ENCODE measurements at places on chromosomes 2 and 18.

DNA sequence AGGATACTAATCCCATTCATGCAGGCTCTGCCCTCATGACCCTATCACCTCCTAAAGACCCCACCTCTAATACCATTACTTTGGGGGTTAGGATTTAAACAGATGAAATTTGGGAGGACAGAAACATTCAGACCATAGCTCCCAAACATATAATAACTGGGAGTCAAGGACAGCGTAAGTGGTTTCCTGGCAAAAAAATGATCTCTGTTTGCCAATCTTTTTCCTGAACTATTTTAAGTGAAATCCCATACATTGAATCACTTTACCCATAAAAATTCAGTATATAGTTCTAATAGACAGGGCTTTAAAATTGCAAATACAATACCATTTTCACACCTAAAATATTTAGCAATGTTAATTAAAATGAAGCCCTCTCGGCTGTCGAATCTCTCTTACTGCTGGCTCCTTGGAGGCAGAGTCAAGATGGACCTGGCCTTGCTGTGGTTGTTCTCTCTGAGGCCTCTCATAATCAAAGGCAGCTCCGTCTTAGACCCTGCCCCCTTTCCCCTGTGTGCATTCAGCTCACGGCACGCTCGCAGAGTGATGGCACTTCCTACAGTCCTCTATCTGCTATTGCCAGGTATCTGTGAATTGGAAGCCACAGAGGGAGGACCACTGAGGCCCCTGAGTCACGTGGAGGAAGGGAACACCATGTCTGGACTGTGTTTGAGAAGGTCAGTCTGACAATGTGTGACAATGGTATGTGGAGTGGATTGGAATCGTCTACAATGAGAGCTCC is 132.3 kb downstream of the UXS1 start:
- no peak for DNase-seq

GRCh38 chr2:231452799-231453508 is 11.3 kb downstream of the NCL start:
- no peak for DNase-seq

DNA sequence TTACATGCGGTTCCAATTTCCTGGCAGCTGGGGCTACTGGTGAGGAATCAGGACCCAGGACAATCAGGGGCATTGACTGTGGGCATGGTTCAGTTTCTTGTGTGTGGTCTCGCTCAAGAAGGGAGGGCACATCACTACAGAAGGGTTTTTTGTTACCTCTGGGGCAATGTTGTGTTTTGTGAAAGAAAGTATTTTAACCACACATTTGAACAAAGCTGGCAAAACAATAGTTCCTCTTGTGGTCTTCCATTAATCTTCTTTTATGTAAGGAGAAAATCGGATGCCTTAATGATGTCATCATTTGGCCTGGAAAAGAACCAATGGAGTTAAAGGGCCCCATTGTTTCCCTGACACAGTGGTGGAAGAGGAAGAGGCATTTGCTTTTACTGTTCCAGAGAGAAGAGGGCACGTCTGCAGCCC is 197.4 kb downstream of the SH3BP4 start:
- no peak for DNase-seq

- no peak for DNase-seq
Measured at GRCh38 chr2:165872101-165872791, 78.2 kb upstream of the GALNT3 start.

- peak; percentile 39 for DNase-seq
Measured at GRCh38 chr2:20723543-20723942, 56.6 kb downstream of the GDF7 start.

- peak; percentile 58 for DNase-seq
Measured at GRCh38 chr2:19355931-19356544, 2.4 kb downstream of the OSR1 start.

DNA sequence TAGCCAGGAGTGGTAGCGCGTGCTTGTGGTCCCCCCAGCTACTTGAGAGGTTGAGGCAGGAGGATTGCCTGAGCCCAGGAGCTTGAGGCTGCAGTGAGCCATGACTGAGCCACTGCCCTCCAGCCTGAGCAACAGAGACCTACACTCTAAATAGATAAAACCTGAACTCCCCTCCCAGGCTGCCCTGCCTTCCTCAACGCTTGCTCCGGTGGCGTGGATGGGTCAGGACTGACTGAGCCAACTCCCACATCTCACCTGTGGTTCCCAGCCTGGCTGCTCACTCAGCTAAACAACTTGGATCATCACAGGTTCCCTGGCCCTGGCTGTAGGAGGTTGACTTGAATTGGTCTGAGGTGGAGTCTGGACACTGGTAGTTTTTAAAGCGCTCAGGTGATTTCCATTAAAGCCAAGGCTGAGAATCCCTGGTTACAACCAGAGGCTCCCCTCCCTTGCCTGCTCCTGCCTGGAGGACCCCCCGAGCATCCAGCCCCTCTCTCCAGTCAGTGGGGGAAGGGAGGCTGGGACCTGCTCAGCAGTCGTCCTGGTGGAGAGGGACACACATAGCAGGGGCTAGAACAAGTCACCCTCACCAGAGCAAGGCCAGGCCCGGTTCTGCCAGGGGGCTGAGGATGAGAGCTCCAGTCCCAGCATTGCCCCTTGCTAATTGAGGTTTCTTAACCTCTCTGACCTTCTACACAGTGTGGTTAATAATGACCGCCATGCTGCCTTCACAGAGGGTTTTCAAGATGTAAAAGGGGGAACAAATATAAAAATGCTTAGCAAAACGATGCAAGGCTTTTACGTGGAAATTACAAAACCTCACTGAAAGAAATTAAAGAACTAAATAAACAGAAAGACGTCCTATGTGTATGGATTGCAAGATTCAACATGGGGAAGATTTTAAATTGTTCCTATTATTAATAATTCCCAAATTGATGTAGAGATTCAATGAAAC is 46.9 kb upstream of the TAF1B start:
- no peak for DNase-seq

GRCh38 chr2:129821445-129821844 is 158.0 kb upstream of the RAB6C start:
- DNase-seq = no peak

DNA sequence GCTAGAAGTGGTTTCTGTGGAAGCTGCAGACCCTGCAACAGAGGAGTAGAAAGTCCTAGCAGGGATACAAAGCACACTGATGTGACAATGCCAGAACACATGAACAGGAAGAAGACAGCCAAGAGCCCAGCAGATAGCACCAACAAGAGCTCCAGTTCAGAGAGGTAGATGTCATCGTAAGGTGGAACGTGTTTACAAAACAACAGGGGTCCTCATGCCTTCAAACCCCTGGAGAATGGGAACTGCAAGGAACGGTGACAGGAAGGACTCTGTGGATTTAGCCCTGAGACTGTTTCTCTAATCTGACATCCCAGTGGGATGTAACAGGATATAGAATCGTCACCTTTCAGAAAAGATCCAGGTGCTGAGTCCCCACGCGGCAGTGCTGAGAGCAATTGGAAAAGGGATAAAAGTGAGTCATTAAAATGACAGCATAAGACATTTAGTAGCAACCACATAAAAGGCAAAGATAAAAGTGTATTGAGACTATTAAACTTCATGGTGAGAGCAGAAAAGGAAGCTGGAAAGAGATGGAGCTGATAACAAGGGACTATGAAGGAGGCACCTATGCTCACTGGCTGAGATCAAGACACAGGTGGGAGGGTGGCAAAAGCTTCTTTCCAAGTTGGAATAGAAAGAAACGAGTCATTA is 195.2 kb downstream of the FBXO15 start:
- DNase-seq = no peak

DNA sequence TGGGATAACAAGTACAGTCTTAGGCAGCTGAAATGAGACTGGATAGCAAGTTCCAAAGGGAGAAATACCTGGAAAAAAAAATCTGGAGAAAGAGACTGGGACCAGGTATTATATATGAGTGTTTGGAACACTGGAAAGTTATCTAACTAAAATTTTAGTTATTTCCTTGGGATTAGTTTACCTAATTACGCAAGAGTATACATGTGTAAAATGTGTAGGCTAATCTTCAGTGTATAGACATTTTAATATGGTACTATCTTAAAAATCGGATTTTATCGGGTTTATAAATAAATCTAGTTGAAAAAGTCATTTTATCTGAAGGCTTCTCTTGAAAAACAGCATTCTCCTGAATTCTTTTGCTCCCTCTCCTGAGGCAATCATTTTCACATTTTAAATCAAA is 3.9 kb downstream of the EPB41L5 start:
- DNase-seq = no peak

GRCh38 chr18:59276047-59276446 is 2.8 kb upstream of the RAX start:
- DNase-seq = no peak

DNA sequence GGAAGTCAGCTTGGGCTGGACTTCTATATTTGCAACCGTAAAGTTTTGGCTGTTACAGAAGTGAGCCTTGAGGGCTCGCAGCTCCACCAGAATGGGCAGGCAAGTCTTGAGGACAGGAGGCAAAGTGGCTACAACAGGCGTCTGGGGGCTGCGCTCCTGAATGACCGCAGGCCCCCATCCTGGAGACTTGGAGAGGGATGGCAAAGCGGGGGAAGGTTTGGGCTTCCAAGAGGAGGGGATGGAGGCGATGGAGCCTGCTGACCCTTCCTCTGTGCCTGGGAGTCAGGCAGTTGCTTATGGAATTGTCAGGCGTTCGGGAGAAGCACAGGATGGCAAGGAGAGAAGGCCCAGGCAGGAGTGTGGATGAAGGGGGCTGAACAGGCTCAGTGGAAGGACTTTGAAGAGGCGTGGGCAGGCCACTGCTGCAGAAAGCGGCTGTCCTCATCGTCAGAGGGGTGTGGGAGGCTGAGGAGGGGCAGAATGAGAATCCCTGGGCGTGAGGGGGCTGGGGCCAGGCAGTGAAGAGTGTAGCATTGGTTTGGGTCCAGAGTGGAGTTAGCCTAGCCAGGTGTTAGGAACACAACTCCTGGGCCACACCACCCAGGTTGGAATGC is 72.3 kb downstream of the INHBB start:
- no peak for DNase-seq

DNA sequence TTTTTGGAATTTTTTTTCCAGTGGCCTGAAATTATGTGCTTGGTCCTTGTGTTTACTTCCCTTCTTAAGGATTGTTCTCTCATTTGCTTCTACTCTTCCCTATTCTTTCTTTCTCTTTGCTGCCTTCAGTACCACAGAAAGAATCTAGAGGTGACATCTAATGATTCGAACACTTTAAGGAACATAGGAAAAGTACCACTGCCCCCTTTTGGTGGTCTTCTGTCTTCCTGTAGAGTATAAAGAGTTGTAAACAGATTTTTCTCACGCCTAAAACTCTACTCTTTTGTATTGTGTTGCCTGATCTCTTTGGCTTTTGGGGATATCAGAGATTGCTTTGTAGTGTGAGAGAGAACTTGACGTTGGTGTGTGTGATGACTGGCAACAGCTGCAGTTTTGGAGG is 7.0 kb upstream of the SCTR start:
- DNase-seq = no peak

- DNase-seq = no peak
Measured at GRCh38 chr2:156470975-156471583, 34.9 kb downstream of the GPD2 start.

GRCh38 chr2:192499476-192499875 is 304.7 kb upstream of the TMEFF2 start:
- DNase-seq = peak; percentile 40

DNA sequence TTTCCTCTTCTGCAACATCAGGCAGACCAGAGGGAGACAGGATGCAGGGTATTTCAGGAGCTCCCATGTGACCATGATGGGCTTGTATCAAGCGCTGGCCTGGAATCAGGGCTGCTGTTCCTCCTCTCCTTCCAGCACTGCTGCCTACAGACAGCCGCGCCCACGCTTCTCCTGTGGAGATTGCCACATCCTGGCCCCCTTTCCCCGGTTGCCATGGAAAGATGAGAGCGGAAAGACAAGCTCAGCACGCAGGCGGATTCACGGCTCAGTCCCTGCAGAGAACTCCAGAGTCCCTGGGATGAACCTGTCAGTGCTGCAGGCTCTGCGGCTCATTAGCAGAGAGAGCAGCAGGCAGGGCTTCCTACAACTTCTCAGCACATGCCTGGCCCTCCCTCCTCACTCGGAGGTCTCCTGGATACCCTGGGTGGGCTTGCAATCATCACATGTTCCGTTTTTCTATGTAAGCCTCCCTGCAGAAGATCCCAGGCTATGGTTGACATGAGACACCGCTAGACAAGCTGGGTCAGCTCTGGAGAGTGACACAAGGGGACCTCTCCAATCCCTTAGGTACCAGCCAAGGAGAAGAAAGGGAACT is 497.8 kb upstream of the MYT1L start:
- no peak for DNase-seq

DNA sequence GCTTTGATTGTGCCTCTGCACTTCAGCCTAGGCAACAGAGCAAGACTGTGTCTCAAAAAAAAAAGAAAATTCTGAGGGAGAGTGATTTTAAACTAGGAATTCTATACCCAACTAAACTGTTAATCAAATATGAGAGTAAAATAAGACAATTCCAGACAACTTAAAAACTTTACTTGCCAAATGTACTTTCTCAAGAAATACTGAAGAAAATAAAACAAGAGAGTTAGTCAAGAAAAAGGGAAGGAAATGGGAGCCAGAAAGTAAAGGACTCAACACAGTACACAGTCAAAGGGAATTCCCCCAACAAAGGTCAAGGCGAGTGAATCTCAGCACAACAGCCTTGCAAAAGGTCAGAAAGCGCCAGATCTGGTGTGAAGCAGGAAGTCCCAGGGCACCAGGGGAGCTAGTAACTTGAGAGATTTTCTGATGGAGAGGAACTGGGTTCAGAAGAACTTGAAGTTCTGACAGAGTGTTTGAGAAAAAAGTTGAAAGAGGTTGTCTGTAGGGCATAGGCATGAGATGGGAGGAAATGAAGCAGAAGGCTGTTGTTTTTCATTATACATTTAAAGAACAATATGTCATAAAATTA is 22.6 kb upstream of the TBC1D8 start:
- DNase-seq = no peak

DNA sequence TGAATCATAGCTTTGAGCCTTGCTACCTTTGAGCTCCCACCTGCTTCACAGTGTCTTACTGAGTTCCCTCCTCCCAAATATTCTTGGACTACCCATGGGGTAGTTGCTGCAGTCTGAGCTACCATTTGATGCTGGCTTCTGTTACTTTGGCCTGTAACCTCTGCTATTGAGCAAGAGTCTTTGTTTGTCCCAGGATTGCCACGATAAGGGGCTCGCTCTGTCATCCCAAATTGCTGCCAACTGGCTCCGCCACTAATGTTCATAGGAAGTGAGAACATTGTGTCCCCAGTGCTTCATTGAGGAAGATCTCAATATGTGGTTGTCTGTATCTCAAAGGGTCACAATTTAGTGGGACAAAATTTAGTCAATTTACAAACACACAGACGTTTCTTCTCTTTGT is 103.8 kb downstream of the TRIM43 start:
- DNase-seq = no peak

DNA sequence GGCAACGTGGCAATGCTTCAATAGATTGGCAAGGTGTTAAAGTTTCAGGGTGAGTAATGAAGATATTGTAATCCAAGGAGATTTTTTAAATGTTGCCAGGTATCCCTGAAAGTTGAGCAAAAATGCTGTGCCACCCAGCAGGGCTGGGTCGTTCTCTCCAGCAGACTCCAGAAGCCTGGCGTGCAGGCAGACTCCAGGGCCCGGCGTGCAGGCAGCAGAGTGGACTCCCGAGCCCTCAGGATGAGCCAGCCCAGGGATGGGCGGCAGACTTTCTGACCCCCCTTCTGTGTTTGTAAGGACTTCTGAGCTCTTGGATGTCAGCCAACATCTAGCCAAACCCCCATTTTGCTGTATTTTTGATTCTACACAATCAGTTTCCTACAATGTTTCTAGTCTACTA is 289.1 kb downstream of the ZNF516 start:
- DNase-seq = no peak

GRCh38 chr2:240013343-240013742 is 11.8 kb downstream of the NDUFA10 start:
- peak; percentile 19 for DNase-seq

- DNase-seq = no peak
Measured at GRCh38 chr2:74938264-74938663, 20.2 kb upstream of the POLE4 start.

All from adipocyte (in vitro differentiated cells).